Right ventricle myocardium inferior (tissue), 1 donor: ENCODE measurements at places on chromosomes 3 and 15. TPM values are rescaled to one million over a fixed set of nuclear protein-coding genes. Genes with fewer than 3 reads are reported as not detected.
A peak's percentile ranks its signal among the peaks of the same experiment; 100 is the strongest.

Gene CCDC39
- not detected for total RNA-seq

Gene SLMAP
- total RNA-seq = 294 TPM

Gene PEX5L
- 0.16 TPM for total RNA-seq

Gene SLC15A2
- 3.9 TPM for total RNA-seq

Gene ITIH4
- 5.0 TPM for total RNA-seq

Gene OR5K1
- total RNA-seq = not detected

Gene TGM4
- total RNA-seq = not detected

Gene PIGZ
- 2.8 TPM for total RNA-seq

Gene AP4E1
- total RNA-seq = 6.4 TPM

- DNase-seq = no peak
These were observed 35.4 kb downstream of the OSBPL10 start for GRCh38 chr3:31945738-31946052.

GRCh38 chr3:159828542-159828943 is 160.1 kb upstream of the IL12A start:
- no peak for DNase-seq

DNA sequence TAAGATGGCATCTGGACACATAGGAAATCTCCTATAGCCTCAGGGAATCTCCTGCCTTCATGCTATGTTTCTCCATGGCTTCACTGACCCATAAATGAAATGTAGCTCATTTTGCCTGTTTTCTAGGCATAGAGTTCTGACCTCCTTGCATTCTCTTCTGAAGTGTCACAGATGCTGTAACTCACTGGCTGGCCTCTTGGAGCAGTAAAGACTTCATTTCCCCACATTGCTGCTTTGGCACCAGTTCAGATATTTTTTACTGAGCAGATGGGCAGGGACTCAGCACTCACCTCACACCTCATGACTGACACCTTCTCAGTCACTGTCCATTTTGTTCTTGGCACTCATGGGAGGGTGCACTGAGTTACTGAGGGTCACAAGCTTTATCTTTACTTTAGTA is 286.7 kb upstream of the TGFBR2 start:
- DNase-seq = no peak

DNA sequence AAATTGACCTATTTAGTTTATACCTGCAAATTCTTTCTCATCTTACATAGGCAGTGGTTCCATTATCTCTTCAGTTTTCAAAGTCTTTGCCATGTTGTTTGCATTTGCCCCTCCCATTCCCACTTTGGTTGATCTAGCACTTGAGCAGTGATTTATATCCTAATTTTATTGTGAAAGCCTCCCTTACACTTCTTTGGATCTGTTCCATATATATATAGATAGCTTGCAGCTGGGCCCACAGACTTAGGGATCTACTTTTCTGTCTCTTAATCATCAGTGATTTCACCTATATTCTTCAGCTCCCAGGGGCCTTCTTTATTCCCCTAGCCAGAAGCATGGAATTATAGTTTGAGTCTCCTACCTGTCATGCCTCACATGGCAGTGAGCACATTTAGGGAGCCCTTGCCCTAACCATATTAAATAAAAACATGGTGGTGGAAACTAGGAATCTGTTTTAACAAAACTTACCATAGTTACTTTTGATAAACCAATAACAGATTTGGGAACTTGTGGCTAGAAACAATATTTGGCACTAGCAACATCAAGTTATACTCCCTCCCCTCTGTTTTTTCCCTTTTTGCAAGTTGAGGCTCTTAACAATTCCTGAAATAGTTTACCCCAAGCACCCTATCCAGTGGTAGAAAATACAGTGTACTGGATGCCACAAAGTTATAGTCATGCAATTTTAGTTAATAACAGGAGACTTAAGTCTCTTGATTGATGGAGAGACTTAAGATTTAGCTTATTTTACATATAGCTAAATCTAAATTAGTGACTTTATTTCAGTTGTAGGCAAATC is 41.7 kb downstream of the ARIH1 start:
- no peak for DNase-seq

- DNase-seq = no peak
These were observed 140.2 kb upstream of the RBMS3 start for GRCh38 chr3:29140666-29141065.

DNA sequence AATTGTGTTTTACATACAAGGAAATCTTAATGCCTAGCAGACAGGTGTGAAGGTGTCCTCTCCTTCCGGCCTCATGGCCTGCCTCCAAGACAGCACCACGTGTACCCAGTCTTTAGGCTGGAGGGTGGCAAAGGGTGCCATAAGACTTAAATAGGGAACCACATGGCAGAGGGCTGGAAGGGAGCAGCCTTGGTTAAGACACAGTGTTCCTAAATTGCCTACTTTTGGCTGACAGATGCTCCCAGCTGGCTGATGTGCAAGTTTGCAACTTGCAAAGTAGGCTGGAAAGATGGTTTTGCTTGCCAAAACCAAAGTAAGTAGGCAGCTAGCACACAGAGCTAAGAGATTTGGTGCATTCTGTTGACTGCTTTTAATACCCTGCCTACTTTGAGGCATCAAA is 45.2 kb downstream of the CCNB2 start:
- DNase-seq = no peak

DNA sequence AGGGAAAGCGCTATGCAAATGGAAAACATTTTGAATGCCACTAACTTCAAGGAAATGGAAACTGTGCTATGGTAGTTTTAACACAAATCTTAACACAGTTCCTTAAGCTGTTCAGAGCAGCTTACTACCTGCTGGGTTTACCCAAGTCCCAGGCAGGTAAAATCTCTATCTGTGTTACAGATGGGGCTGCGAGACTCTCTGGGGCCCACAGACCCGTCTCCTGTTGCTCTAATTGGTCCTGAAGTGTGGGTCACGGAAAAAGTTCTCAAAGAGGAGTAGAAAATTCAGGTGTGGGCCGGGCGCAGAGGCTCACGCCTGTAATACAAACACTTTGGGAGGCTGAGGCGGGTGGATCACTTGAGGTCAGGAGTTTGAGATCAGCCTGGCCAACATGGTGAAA is 16.9 kb upstream of the ZFYVE19 start:
- no peak for DNase-seq

DNA sequence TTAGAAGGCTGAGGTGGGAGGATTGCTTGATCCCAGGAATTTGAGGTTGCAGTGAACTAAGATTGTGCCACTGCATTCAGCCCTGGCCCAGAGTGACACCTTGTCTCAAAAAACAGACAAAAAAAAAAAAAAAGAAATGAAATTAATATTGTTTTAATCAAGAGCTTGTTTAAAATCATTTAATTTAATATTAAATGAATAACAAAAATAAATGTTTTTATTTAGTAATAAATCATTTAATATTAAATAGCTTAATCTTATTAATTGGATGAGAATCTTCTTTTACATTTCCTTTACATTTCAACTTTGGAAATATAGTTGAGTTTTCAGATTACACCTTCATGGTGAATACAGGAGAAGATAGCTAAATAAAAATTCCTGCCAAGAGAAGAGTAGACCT is 29.7 kb downstream of the TNIK start:
- no peak for DNase-seq

DNA sequence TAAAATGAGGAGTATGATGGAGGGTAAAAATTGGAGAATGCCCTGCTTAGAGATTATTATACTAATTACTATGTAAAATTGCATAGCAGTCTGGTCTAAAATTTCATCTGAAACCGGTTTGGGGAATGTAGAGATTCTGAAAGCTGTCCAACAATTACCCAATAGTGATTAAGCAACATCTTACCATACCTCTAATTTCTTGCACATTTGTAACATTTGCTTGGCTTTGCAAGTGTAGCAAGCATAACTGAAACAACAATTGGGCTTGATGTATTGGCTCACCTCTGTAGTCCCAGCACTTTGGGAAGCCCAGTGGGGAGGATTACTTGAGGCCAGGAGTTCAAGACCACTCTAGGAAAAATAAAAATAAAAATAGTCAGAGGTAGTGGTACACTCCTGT is 17.4 kb downstream of the AADACL2 start:
- no peak for DNase-seq

- DNase-seq = no peak
These were observed 149.8 kb downstream of the TMCO5A start for GRCh38 chr15:38084289-38084688.

DNA sequence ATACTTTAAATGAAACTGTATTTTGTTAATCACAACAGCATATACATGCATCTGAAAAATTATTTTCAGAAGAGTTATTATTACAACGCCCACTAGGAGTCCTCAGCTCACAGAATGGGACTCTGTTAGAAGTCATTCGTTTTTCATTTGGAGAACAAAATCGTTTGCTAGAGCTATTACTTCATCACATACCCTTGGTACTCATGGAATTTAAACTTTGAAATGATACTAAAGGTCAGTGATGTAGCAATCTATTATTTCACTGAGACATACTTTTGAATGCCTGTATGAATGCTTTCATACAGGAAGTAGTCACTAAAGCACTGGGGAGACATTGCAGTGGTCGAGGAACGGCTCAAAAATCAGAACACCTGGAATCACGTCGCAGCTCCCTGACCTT is 198.1 kb downstream of the MBNL1 start:
- no peak for DNase-seq

DNA sequence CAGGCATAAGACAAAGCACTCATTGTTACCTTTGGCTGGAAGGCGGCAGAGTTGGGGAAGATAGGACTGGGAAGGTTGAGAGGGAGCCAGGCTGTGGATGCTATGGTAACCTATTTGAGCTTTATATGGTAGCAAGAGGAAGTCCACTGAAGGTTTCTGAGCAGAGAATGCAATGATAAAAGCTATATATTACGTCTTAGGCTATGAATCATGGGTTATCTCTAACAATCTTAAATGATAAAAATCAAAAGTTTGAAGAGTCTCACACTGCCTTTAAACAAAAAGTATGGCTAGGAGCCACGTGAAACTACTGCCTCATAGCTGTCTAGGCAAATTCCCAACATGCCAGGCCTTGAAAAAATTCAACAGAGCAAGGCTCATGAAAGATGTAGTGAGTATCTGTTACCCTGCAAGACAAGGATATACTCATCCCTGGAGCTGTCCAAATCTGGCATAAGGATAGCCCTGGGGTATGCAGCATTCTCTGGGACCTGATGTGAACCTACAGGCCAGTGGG is 4.1 kb downstream of the P3H2 start:
- no peak for DNase-seq

DNA sequence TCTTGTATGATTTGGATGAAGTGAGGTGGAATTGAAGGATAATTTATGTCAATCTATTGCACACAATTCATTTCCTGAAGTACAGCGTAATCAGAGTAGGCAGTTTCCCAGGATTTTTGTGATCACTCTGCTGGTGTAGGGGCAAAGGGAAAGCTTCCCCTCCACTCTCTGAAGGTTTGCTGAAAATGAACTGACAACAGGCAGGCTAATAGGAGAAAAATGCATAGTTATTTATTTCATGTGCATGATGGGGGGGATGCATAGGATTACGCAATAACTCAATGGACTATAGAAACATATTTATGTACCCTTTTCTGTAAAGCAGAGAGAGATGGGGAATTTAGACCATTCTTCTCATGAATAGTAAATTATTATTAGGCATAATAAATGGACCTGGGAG is 872.9 kb downstream of the NAALADL2 start:
- no peak for DNase-seq

GRCh38 chr15:95169541-95170459 is 938.4 kb downstream of the MCTP2 start:
- no peak for DNase-seq

- DNase-seq = peak; percentile 74
These were observed 12.2 kb downstream of the MUC20 start for GRCh38 chr3:195732940-195733339.

- no peak for DNase-seq
These were observed 23.0 kb upstream of the BFSP2 start for GRCh38 chr3:133376810-133377209.

- DNase-seq = peak; percentile 41
These were observed 127.4 kb upstream of the ZPLD1 start for GRCh38 chr3:102307442-102307841.

DNA sequence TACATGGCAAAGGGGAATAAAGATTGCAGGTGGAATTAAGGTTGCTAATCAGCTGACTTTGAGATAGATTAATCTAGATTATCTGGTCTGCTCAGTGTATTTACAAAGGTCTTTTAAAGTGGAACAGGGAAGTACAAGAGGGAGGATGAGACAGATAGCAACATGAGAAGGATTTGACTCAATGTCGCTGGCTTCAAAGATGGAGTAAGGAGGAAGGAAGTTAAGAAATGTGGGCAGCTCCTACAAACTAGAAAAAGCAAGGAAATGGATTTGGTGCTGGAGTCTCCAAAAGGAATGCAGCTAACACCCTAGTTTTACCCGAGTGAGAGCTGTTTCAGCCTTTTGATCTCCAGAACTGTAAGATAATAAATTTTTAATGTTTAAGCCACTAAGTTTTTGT is 180.7 kb upstream of the TTC14 start:
- no peak for DNase-seq

DNA sequence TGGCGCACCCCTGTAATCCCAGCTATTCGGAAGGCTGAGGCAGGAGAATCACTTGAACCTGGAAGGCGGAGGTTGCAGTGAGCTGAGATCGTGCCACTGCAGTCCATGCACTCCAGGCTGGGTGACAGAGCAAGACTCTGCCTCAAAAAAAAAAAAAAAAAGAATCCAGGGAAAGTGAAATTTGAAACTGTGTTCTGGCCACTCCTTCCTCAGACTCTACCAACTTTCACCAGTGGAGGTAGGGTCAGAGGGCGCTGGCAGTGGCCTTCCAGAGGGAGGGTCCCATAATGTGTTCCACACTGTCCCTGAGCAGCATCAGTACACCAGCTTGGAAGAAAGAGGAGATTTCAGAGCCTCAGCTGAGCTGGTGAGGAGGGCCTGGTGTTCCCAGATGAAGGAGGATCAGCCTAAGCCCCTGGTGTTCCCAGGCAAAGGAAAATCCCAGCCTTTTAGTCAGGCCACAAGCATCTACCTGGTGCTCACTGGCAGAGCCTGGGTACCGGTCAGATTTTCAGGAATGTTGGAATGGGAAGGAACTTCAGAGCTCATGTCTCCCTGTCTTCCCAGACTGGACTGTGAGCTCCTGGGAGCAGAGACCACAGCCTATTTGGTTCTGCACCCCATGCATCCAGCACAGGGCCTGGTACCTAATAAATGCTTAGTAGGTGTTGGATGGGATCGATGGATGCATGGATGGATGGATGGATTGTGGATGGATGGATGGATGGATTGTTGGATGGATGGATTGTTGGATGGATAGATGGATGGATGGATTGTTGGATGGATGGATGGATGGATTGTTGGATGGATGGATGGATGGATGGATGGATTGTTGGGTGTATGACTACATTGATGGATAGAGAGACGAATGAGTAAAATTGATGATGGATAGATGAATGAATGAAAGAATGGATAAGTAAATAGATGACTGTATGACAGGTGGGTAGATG is 117.9 kb downstream of the CORO2B start:
- no peak for DNase-seq

DNA sequence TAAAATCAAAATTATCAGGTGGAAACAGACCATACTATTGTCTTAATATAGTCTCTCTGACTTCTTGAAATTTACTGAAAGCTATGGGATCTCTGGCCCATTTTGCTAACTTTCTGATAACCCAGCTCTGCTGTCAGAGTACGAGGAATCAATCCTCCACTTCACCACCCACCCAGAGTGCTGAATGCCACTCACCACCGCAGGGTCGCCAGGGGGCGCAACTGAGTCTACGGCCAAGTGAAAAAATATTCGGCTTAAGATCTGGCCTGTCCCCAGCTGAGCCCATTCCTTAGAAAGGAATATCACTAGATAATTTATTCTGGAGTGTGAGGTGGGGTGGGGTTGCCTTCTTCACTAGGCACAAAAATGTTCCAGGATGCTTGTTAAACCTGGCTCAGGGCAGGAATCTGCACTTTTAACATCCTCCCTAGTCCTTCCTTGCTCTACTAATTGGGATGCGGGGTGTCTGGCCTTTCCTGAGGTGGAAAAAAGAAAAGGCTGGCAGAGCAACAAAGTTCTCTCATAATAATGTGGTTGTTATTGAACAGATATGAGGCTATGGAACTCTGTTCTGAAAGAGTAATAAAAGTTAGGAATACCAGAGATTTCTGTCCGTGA is 520.6 kb downstream of the MFSD1 start:
- peak; percentile 67 for DNase-seq
